ENCODE measurements at places on chromosomes 6 and 20.

GRCh38 chr6:7785243-7786035, 59.5 kb downstream of the BMP6 start:
- no peak for DNase-seq

DNA sequence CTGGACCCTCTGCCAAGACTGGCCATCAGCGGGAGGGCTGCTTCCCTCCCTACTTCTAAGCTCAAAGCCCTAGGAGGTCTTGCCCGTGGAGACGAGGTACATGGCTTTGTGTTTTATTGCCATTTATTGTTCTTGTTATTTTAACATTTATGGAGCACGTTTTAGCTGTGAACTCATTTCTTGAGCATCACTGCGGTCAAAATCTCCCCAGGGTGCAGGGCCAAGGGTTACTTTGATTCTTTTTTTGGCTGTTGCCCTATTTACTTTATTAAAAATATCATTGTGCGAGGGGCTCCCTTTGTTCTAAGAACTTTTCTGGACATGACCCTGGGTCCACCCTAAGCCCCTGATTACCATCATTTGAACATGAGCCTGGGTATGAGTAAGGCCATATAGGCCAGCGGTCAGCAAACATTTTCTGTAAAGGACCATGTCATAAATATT, 51.6 kb downstream of the EYA2 start:
- DNase-seq, result no peak

- no peak for DNase-seq
Measured at GRCh38 chr6:112189494-112189893, 64.9 kb downstream of the LAMA4 start.

GRCh38 chr6:108676555-108676954, 115.8 kb downstream of the FOXO3 start:
- DNase-seq, result no peak

- DNase-seq, result no peak
Measured at GRCh38 chr6:128069188-128069587, 168.3 kb upstream of the THEMIS start.

DNA sequence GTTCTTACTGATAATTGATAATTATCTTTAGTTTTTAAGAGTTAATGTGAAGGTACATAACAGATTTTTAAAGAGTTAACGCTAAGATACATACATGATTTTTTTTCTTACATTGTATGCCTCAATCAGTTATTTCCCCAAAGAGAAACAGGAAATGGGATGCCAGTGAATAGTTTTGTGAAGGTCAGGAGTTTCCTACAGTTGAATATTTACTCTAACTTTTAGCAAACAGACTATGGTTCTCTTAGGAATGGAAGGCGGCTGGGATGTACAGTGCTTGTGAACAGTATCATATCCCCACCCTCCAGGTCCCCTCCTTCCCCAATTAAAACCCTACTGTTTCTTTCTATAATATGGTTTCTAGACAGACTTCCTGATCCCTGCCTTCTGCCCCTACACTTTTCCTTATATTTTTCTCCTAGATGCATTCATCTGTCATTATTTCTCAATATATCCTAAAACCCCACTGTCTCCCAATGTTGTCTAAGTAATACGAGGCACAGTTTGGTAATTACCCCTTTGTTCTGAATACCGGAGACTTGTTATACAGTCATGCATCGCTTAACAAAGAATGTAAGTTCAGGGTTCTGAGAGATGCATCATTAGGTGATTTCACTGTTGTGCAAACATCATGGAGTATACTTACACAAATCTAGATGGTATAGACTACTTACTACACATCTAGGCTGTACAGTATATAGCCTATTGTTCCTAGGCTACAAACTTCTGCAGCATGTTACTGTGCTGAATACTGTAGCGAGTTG, 29.2 kb downstream of the SLC35A1 start:
- DNase-seq, result no peak

DNA sequence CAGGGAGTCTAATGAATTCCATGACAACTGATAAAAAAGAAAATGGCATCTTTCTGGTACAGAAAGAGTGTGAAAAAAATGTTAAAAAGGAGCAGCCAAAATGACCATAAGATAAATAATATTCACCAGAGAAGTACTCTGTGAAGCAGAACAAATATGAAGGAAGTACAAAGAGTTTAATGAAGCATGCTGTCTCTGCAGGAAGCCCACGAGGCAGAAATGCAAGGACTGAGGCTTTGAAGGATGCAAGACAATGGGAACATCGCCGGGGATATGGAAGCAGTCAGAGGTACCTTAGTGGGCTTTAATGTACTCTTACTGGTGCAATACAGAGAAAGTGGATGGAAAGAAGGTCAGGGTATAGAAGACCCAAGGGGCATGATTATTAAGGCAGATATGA, 50.7 kb downstream of the NOX3 start:
- no peak for DNase-seq

- DNase-seq, result no peak
Measured at GRCh38 chr6:14673201-14673600, 555.6 kb downstream of the CD83 start.

- DNase-seq, result no peak
Measured at GRCh38 chr20:16433293-16433580, 140.0 kb downstream of the KIF16B start.

GRCh38 chr6:142307963-142308748, 6.3 kb downstream of the ADGRG6 start:
- no peak for DNase-seq

DNA sequence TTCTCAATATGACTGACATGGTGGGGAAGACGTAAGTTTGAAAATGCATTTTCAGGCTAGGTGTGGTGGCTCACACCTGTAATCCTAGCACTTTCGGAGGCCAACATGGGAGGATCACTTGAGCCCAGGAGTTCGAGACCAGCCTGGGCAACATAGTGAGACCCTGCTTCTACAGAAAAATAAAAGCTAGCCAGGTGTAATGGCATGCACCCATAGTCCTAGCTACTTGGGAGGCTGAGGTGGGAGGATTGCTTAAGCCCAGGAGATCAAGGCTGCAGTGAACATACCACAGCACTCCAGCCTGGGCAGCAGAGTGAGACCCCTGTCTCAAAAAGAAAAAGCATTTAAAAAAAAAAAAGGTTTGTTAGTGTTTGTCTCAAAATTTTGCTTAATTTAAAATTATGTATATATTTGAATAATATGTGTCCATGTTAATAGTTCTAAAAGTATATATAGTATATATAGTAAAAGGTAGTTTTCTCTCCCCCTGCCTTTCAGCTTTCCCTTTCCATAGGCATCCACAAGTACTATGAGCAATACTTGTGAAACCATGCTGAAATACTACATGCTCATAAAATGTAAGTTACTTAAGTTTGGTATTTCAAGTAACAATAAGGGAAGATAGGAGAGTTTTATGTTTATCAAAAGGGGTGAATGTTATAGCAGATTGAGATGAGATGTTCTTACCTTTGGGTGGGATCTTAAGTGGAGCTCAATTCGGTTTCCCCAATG, 15.1 kb downstream of the PTPRA start:
- DNase-seq, result no peak

GRCh38 chr20:16279320-16279719, 293.9 kb downstream of the KIF16B start:
- no peak for DNase-seq
